ENCODE measurements at places on chromosomes 3 and 15. TPM values are rescaled to one million over a fixed set of nuclear protein-coding genes. Genes with fewer than 3 reads are reported as not detected.
A peak's percentile ranks its signal among the peaks of the same experiment; 100 is the strongest.

DNA sequence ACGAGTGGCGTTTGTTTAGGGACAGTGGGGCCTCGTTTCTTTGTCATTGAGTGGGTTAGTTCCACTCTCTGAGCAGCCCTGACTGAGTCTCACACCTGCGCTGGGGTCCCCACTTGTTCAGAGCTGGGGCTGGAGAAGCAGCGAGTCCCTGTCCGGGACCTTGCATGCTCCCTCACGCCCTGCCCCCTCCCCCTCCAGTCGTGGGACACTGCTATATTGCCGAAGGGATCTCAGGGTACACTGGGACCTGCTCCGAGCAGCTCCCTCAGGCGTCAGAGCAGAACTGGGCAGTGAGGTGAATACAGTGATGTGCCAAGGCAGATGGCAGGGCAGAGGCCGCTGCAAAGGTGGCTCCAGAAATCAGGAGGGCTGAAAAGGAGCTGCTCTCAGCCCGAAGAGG lies 59.9 kb upstream of the KLF13 start:
- DNase-seq: no peak

GRCh38 chr3:24368605-24369004 lies 126.0 kb downstream of the THRB start:
- no peak for DNase-seq

DNA sequence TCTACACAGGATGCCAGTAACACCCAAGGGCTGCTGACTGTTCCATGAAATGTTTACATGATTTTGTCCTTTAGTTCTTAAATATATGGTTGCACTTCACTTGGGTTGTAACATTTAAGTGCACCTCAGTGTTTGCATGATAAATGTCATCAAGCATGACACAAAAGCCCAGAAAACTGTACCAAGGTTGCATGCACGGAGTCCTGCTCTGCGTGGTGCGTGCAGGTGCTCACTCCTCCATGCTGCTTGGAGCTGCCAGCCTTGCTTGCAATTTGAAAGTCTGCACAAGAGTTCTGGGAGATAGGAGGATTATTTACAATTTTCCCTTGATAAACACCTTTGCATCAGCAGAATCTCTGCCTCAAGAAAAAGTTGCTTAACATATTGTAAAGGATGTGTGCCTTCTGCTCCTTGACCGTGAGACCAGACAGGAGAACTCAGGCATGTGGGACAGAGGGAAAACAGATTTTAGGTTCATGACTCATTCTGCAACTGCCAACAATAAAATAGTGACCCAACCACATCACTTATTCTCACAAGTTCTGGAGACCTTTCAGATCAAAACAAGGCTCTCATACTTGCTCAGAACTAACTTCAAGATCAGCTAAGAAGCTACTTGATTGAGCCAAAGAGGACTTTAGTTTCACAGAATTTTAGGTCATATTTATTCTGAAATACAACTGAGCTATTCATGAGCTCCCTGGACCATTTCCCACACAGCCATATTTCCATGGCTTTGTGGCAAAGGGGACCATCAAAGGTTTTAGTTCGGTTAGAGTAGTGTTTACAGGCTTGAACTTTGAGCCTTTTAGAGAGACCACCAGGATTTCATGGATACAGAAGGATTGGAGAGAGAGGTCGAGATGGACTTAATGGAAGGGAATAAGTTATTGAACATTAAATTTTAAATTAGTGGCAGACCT lies 128.4 kb upstream of the ZBED2 start:
- no peak for DNase-seq

DNA sequence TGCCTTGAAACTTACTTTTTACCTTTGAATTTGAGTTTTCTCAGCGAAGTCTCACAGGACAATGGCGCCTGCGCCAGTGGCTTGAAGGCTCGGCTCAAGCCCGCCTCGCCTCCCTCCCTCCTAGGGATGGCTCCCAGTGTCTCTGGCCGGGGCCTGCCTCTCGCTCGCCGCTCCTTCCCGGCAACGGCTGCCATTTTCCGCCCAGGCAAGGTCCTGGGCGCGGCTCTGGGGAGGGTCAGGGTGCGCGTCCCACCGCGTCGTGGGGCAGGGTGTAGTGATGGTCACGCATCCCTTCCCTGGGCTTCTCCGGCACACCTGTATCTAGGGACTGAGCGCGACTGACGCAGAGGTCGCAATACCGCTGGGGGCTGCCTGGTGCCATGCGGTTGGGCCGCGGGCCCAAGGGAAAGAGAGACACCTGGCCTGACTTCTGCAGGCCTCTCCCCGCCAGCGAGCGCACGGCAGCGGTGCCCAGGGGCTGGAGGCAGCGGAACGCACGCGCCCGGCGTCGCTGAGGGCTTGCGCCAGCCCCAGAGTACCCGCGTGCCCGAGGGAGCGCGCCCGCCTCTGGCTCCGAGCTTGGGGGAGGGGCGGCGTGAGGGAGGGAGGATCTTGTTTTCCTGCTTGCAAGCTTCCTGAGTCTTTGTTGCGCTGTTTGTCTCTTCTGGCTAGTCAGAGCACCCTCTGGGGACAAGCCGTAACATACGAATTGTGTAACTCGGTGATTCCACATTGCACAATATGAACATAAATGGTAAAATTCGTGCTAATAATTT lies 20.7 kb upstream of the FEM1B start:
- peak; percentile 88 for DNase-seq

GRCh38 chr15:76932135-76932966 lies 802 bp downstream of the RCN2 start:
- peak; percentile 8 for DNase-seq

DNA sequence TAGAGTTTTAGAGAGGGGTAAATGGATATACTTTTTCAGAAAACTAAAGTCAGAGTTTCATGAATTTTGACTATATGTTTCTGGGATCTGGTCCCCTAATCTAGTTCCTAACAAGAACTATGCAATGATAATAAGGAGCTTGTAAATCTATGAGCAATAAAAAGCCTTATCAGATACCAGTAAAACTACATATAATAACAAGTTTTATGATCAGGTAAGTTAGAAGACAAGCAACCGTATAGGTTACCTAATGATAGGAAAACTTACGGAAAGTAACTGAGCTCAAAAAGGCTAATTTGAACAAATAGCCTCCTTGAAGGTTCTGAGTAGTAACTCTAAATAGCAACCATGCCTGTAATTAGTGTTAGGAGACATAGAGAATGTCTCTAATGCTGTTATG lies 21.0 kb downstream of the MIX23 start:
- DNase-seq: no peak

DNA sequence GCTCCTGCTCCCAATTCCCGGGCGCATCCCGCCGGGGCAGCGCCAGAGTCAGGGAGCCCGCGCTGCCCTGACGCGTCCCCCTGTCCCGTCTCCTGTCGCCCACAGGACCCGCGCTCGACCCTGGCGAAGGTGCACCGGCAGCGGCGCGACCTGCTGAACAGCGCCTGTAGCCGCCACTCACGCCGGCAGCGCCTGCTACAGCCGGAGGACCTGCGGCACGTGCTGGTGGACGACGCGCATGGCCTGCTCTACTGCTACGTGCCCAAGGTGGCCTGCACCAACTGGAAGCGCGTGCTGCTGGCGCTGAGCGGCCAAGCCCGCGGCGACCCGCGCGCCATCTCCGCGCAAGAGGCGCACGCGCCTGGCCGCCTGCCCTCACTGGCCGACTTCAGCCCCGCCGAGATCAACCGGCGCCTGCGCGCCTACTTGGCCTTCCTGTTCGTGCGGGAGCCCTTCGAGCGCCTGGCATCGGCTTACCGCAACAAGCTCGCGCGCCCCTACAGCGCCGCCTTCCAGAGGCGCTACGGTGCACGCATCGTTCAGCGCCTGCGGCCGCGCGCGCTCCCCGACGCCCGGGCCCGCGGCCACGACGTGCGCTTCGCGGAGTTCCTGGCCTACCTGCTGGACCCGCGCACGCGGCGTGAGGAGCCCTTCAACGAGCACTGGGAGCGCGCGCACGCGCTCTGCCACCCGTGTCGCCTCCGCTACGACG lies 16.9 kb downstream of the C3orf22 start:
- no peak for DNase-seq

DNA sequence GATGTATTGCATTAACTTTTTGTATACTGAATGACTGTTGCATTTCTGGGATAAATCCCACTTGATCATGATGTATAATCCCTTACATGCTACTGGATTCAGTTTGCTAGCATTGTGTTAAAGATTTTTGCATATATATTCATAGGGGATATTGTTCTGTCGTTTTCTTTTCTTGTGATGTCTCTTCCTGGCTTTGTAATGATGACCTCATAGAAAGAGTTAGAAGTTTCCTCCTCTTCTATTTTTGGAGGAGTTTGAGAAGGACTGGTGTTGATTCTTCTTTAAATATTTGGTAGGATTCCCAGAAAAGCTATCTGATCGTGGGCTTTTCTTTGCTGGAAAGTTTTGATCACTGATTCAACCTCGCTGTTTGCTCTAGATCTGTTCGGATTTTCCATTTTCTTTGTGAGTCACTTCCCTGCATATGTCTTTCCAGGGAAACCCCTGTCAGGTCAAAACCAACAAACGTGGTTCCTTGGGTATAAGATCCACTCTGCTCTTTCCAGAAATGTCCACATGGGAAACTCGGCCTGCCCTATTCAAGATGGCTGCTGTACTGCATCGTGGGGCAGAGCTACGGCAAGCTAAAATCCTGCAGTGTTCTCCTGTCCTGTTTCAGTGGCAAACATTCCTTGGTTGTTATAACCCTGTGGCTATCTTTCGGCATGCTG lies 120.4 kb downstream of the GABRG3 start:
- DNase-seq: no peak

GRCh38 chr3:56302417-56302816 lies 165.8 kb downstream of the ERC2 start:
- DNase-seq: no peak

GRCh38 chr3:188270423-188270972 lies 116.5 kb downstream of the LPP start:
- no peak for DNase-seq

GRCh38 chr3:14941871-14942270 lies 5.5 kb upstream of the NR2C2 start:
- DNase-seq: no peak

DNA sequence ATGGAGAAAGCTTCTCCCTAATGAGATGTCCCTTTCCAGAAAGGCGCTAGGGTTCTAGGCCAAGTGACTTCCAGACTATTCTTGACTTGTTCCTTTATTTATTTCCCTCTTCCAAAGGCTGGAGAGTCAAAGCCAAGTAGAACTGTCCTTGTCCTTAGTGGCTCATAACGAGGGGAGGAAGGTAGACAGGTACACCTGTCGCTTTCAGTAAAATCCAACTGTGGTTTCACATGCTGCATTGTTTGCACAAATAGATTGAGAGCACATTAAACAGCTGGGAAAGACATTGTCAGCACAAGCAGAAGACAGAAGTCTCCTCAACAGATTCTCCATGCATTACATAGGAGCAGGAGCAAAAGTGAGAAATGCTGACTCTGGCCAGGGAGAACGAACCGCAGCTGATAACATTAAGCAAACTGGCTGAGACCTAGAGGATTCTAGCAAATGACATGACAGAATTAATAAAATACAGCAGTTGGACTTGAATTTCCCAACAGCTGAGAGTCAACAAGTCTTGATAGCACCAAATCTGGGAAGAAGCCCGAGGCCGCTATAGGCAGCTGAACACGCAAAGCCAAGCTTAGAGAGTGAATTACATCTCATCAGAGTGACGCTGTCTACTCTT lies 227.7 kb downstream of the TLE3 start:
- no peak for DNase-seq

GRCh38 chr15:71716990-71717389 lies 93.4 kb upstream of the NR2E3 start:
- no peak for DNase-seq

DNA sequence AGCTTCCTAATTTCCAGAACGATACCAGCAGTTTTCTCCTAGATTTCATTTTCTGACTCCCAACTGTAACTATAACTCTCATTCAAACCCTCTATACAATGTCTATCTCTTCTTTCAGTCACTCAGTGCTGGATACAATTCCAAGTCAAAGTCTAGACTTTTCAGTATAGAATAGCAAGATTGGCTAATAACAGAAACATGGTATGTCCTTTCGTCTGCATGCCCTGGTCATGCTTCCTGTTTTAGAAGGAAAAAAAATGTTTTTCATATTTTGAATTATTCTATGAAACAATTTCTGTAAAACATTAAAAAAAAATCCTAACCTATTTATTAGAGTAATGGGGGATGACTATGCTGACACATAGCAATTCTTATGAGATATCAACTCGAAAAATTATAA lies 180.0 kb downstream of the KCNAB1 start:
- no peak for DNase-seq

DNA sequence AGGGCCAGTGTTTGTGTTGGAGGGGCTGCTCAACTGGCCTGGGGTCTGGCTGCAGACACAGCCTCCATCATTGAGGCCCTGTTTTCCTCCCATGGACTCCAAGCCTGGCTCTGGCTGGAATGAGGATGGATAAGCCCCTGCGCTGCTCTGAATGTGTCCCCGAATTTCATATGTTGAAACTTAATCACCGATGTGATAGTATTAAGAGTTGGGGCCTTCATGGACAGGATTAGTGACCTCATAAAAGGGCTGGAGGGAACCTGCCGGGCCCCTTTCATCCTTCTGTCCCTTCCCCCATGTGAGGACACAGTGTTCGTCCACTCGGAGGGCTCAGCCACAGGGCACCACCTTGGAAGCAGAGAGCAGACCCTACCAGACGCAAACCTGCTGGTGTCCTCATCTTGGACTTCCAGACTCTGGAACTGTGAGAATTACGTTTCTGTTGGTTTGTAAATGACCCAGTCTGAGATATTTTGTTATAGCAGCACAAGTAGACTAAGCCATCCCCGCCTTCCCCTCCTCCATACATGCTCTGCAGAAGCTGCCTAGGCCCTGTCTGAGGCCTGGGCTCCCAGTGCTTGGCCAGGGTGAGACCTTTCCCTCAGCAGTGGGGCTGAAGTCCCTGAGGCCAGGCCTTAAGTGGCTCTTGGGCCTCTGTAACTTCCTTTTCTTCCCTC lies 3.8 kb upstream of the LCTL start:
- DNase-seq: no peak

DNA sequence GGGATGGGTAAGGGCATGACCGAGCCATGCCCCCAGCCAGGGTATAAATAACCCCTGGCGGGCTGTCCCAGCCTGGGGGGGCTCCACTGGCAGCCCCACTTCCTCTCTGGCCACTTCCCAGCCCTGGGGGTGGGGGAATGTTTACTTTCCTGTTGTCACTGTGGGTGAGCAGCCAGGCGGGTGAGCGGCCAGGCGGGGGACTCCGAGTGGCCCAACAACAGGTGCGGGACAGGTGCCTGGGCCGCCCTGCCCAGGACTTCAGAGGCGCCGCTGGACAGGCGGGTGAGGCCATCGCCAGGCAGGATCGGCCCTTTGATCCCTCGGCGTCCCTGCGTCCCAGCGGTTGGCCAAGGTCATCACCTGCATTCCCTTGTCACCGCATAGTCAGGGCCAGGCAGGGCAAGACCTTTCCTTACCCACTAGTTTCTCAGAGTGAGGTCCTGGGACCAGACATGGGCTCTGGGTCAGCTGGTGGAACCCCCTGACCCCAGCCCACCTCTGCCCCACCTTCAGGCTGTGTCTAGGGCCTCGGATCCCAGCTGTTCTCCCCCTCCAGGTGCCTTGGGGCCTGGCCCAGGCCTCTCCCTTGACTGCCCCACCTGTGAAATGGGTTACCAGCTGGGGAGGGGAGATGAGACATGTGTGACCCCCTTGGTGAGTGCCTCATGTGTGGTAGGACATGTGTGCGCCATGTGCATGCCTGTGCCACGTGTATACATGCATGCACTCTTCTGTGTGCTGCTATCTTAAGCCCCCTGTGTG lies 16.6 kb downstream of the SEMA3F start:
- no peak for DNase-seq

Gene GALNT15
- total RNA-seq: 27.5 TPM

Gene FGD5
- total RNA-seq: 4.7 TPM

Gene COL8A1
- total RNA-seq: 1.1 TPM

Gene AADACL2
- not detected for total RNA-seq

Gene POLG
- total RNA-seq: 35.2 TPM

Gene PPCDC
- total RNA-seq: 14.3 TPM

Gene TNFAIP8L3
- total RNA-seq: 3.2 TPM

Gene TTLL13
- 0.36 TPM for total RNA-seq

Gene ATP13A4
- 7.3 TPM for total RNA-seq

Gene FANCD2OS
- total RNA-seq: not detected

Gene CTDSPL
- 18.5 TPM for total RNA-seq

Gene LRRC15
- not detected for total RNA-seq
